ENCODE measurements at places on chromosomes 2 and 18.

GRCh38 chr2:120421126-120421829 lies 75.3 kb downstream of the INHBB start:
- DNase-seq = no peak

- no peak for DNase-seq
Observed at GRCh38 chr2:142426064-142426463, 295.2 kb upstream of the LRP1B start.

DNA sequence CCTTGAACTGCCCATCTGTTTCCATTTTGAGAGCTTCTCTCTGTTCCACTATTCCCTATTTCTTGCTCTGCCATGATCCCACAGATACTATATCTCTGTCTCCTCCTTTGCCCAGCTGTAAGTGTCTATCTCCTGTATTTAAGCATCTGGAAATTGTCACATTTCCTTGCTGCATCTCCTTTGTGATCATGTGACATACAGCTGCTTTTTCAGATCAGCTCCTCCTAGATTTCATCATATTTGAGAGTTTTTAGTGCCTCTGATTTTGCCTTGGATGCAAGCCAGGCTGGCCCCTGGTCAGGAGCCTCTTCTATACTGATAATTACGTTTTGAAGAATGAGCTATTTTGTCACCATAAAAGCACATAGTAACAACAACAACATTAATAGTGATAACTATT lies 131.7 kb upstream of the TNP1 start:
- no peak for DNase-seq

GRCh38 chr18:25235401-25236042 lies 116.4 kb downstream of the ZNF521 start:
- DNase-seq = no peak

DNA sequence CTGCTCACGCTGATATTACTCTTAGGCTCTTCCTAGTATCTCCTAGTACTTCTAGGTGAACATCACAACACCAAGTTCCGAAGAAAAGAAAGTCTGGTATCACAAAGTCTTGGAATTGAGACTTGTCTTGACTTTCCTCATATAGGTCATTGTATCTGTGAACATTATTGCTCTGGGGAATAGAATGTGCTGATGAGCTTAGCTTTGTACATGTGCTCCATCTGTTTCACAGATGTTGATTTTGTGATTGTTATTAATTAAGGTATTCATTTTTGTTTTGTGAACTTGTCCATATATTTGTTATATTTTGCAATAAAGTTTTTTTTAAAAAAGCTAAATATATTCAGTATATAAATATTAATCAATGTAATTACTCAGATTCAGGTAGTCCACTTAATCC lies 111.7 kb downstream of the BABAM2 start:
- no peak for DNase-seq

- no peak for DNase-seq
Observed at GRCh38 chr2:117801826-117802225, 12.7 kb upstream of the DDX18 start.

DNA sequence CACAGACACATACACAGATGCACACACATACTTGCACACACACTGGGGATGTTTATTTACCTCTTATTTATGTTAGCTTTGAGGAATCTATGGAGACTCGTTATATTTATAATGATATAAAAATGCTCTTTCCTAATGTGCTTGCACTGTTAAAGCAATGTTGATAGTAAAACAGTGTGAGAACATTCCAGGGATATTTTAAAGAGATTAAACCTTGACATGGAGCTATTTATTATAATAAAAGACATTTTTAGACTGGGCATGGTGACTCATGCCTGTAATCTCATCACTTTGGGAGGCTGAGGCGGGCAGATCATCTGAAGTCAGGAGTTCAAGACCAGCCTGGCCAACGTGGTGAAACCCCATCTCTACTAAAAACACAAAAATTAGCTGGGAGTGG lies 557.3 kb upstream of the ZNF804A start:
- DNase-seq = no peak
